ENCODE measurements at places on chromosomes 11 and 22. TPM values are rescaled to one million over a fixed set of nuclear protein-coding genes. Genes with fewer than 3 reads are reported as not detected.
A peak's percentile ranks its signal among the peaks of the same experiment; 100 is the strongest.

A4GALT gene
- 21.5 TPM for polyA plus RNA-seq

SLC25A45 gene
- polyA plus RNA-seq, result 14.7 TPM

ABCC8 gene
- polyA plus RNA-seq, result 216 TPM

- no peak overlapping the region for H3K4me3 ChIP-seq
- no peaks in the 10 kb centered on the region for H3K36me3 ChIP-seq
- H3K27me3 ChIP-seq, result no peaks in the 10 kb centered on the region
- peak; percentile 89 for DNase-seq
Measured at GRCh38 chr22:39431821-39432251, 25.0 kb upstream of the MGAT3 start.

DNA sequence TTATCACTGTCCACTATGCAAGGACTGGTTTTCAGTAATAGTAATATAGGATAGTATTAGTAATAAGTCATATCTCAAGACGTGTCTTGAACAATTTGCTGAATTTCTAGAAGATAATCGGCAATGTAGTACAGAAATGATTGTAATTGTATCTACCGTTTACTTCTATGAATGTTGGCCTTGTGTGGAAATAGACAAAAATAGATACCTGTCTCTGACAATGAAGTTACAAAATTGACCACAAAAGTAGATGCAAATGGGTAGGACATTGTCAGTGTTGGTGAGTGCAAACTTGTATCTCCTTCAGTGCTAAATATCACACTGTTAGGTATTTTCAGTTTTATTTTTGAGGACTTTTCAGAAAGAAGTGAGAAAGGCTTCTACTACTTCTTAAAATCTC lies 43.1 kb downstream of the SVIP start:
- no peaks in the 10 kb centered on the region for H3K27me3 ChIP-seq
- peaks cover 4% of the 10 kb centered on the region for H3K4me1 ChIP-seq
- no peaks in the 10 kb centered on the region for H3K36me3 ChIP-seq
- DNase-seq, result no peak

DNA sequence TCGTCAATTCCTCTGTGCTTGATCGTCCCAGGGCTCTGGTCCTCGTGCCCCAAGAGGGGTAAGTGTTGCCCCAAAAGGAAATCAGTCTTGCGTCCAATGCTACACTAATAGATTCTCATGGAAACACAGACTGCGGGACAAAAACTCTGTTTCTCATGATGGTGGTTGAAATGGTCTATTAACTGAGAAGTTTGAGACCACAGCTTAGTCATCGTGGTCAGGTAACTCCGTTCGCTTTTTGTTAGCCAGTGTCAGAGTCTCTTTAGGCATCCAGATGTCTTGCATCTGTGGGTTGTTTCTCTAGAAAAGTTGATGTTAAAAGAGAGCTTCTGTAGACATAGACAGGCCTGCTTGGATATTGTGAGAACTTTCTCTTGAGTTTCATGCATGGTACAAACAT lies 104.6 kb upstream of the SORL1-AS1 start:
- no peaks in the 10 kb centered on the region for H3K4me1 ChIP-seq
- H3K4me3 ChIP-seq, result no peak overlapping the region
- DNase-seq, result no peak
- H3K27me3 ChIP-seq, result no peaks in the 10 kb centered on the region

- DNase-seq, result no peak
- no peak overlapping the region for H3K27ac ChIP-seq
- no peaks in the 10 kb centered on the region for H3K4me1 ChIP-seq
- no peak overlapping the region for H3K4me3 ChIP-seq
- no peaks in the 10 kb centered on the region for H3K36me3 ChIP-seq
- no peaks in the 10 kb centered on the region for H3K27me3 ChIP-seq
Measured at GRCh38 chr11:4381901-4382300, 11.6 kb downstream of the TRIM21 start.

Measured in adrenal gland (tissue), 19 donors.